Vagina (tissue), 2 donors: ENCODE measurements at places on chromosomes 16 and 17.

DNA sequence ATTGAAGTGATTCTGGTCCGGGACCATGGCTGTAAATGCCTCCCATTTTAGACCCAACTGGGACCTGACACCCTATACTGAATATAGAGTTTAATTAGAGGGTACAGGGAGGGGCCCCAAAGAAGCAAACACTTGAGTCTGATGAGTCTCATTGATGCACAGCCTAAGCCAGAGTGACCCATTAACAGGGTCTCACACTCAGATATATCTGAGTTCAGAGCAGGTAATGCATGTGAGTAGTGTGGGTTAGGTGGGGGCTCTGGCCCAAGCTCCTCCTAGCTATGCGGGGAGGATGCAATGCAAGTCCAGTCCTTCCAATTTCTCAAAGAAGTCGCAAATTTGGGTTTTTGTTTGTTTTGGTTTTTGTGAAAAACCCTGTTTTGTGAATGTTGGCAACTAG is 17.1 kb upstream of the MARCHF10 start:
- peaks cover 4% of the 10 kb centered on the region for H3K4me1 ChIP-seq
- H3K4me3 ChIP-seq: no peak overlapping the region
- DNase-seq: no peak
- no peaks in the 10 kb centered on the region for H3K36me3 ChIP-seq
- no peaks in the 10 kb centered on the region for H3K27me3 ChIP-seq

DNA sequence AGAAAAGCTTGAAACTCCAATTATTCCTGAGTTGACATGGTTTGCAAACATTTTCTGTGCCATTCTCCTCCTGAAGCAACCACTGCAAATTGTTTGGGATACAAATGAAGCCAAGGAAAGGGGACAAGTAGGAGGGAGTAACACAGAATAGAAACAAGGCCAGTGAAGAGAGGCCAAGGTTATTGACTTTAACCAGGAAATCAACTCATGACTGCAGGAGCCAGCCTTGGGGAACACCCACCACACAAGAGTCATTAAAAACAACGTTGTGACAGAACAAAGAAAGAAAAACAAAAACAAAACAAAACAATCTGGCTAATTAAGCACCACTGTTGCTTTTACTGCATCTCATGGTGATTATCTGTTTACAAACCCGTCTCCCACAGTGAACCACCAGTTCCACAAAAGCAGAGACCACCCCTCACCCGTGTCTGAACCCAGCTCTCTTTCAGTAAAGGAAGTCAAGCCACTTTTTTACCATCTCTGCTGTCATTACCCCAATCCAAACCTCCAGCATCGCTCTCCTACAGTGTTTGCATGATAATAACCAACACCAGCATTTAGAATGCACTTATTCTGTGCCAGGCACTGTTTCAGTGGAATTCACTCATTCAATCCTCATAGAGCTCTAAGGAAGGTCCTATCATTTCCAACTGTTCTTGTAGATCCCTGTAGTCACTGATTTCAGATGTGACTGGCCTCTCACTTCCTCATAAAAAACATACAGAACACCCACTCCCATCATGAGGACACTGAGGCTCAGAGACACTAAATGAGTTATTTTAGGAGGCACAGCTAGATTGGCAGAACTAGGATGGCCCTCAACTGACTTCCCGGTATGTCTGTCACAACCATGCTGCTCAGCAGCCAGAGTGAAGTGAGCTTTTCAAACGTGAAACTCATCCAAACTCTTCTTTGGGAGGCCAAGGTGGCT is 2.0 kb downstream of the ZDHHC1 start:
- no peaks in the 10 kb centered on the region for H3K36me3 ChIP-seq
- no peak overlapping the region for H3K4me3 ChIP-seq
- no peak for DNase-seq
- H3K27ac ChIP-seq: no peak overlapping the region
- peaks cover 30% of the 10 kb centered on the region for H3K4me1 ChIP-seq

GRCh38 chr16:35198223-35199199 is 1739.1 kb downstream of the TP53TG3F start:
- H3K27ac ChIP-seq: no peak overlapping the region
- peak; percentile 81 for DNase-seq
- no peaks in the 10 kb centered on the region for H3K27me3 ChIP-seq
- H3K4me3 ChIP-seq: no peak overlapping the region

DNA sequence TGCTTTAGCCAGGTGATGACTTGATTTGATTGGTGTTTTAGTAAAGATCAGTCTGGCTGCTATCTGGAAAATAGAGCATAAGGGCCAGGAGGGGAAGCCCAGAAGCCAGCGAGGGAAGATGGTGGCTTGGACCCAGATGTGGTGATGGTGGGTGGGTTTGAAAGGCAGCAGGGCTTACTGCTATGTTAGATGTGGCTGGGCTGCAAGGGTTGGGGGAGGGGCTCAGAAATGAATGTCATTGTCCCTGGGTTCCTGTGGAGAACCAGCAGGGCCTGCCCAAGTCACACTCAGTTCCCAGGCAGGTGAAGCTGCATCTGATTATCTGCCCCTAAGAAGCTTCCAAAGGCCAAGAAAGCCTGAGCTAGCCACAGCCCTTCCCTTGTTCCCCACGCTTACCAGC is 71.7 kb upstream of the BRD7 start:
- H3K27me3 ChIP-seq: no peaks in the 10 kb centered on the region
- H3K36me3 ChIP-seq: no peaks in the 10 kb centered on the region
- no peaks in the 10 kb centered on the region for H3K4me1 ChIP-seq
- H3K27ac ChIP-seq: no peak overlapping the region
- no peak overlapping the region for H3K4me3 ChIP-seq

- H3K4me1 ChIP-seq: no peaks in the 10 kb centered on the region
- H3K36me3 ChIP-seq: no peaks in the 10 kb centered on the region
- no peak for DNase-seq
- H3K4me3 ChIP-seq: no peak overlapping the region
Measured at GRCh38 chr17:47012457-47012856, 33.4 kb upstream of the RPRML start.

- no peaks in the 10 kb centered on the region for H3K27me3 ChIP-seq
- H3K4me3 ChIP-seq: no peak overlapping the region
- H3K27ac ChIP-seq: no peak overlapping the region
- no peaks in the 10 kb centered on the region for H3K4me1 ChIP-seq
Measured at GRCh38 chr16:19655242-19655777, 62.7 kb downstream of the KNOP1 start.

GRCh38 chr17:57488856-57489255 is 232.5 kb downstream of the MSI2 start:
- no peaks in the 10 kb centered on the region for H3K4me1 ChIP-seq
- H3K27ac ChIP-seq: no peak overlapping the region
- no peaks in the 10 kb centered on the region for H3K36me3 ChIP-seq
